ENCODE measurements at places on chromosomes 6 and 20.

DNA sequence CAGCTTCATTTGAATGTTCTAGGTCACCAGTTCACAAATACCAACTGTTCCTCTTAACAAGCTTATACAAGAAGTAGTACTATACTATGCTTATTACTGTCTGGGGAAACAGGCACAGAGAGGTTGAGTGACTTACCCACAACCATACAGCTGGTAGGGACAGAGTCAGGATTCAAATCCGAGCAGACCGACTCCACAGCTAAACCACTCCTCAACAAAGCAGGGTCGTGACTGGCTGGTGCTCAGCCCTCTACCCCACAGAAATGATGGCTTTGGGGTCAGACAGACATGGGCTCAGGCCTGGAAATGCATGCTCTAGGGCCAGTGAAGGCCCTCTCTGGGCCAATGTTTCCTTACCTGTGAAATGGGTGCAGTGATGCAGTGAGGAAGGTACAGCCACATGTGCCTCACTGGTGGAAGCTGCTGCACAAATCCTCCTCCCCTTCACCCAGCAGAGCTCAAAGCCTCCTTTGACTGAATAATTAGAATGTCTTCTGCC is 63.6 kb downstream of the MRPL14 start:
- no peak for DNase-seq

GRCh38 chr6:143238306-143238705 is 177.6 kb downstream of the AIG1 start:
- DNase-seq: no peak

GRCh38 chr6:81751388-81752083 is 945 bp downstream of the TENT5A start:
- DNase-seq: peak; percentile 68

- no peak for DNase-seq
These were observed 59.4 kb downstream of the RPRD1B start for GRCh38 chr20:38092915-38093314.

DNA sequence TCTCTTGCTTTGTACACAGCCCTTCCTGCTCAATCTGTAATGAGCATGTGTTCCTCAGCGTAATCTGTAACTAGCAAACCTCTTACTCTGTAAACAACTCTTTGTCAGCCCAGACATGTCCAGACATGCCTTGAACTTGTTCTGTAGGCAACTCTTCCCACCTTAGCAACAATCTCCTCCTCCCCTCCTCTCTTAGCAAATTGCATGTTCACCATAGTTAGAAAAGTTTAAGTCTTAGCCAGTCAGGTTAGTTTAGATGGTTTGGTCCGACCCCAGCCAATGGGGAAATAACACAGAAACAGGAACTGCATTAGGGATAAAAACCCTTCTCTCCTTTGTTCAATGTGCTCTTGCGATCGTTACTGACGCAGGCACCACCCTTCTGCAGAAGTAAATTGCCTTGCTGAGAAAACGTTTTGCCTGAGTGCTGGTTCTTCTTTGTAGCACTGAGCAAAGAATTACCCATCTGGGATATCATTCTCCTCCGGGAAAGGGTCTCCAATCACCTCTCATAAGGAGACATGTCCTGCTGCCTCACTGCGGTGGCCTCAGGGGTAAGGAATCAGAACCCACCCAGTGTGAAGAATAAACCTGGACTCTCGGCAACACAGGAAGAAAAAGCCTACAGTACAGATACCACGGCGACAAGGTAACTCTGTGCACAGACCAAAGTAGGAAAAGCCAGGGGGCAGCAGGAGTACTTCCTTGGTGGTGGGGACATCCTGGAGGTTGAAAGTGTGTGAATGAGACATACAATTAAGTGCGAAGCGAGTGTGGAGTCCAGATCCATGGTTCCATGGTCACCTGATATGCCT is 26.2 kb downstream of the PLN start:
- DNase-seq: no peak

- peak; percentile 83 for DNase-seq
These were observed 133.3 kb upstream of the SPTLC3 start for GRCh38 chr20:12875510-12875909.

GRCh38 chr20:49521356-49521755 is 38.9 kb upstream of the KCNB1 start:
- DNase-seq: no peak

GRCh38 chr6:47299965-47300364 is 9.7 kb downstream of the TNFRSF21 start:
- DNase-seq: no peak

GRCh38 chr20:38729767-38730166 is 5.5 kb downstream of the SLC32A1 start:
- no peak for DNase-seq

DNA sequence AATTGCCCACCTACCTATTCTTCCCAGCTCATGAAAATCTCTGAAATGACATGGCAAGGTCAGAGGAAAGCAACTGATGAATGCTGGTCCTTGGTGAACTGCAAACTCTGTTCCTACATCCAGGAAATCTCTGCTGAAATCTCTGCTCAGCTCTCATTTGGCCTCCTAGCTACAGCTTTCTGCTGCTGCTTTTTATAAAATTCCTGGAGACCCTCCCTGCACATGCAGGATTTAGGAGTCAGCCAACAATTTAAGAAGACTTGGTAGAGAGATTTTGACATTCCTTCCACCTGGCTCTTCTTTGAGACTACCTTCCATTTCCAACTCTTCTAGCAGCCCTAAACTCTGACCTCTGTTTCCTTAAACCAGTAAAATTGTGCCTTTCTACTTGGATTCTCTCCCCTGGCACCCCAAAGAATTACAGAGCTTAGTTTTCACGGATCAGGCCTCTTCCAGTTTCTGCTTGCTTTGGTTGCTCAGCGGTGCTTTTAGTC is 55.5 kb downstream of the PDE7B start:
- no peak for DNase-seq
